ENCODE measurements at places on chromosomes 6 and 20.

DNA sequence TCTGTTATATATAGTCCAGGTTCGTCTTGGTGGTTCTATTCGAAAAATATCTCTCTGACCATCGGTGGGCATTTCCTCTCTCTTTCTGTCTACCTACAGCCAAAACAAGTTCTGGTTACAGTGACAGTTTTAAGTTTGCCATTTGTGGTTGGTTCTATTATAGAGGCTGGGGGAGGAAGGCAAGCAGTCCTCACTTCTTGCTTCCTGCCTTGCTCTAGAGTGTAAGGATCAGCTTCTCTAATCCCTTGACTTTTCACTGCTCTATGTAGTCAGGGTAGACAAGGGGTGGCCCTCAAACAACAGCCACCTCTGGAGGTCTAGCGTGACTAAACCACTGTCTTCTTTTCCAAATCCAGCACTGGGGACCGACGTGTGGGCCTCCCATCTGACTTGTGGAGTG, 16.1 kb downstream of the E2F3 start:
- no peak for DNase-seq

DNA sequence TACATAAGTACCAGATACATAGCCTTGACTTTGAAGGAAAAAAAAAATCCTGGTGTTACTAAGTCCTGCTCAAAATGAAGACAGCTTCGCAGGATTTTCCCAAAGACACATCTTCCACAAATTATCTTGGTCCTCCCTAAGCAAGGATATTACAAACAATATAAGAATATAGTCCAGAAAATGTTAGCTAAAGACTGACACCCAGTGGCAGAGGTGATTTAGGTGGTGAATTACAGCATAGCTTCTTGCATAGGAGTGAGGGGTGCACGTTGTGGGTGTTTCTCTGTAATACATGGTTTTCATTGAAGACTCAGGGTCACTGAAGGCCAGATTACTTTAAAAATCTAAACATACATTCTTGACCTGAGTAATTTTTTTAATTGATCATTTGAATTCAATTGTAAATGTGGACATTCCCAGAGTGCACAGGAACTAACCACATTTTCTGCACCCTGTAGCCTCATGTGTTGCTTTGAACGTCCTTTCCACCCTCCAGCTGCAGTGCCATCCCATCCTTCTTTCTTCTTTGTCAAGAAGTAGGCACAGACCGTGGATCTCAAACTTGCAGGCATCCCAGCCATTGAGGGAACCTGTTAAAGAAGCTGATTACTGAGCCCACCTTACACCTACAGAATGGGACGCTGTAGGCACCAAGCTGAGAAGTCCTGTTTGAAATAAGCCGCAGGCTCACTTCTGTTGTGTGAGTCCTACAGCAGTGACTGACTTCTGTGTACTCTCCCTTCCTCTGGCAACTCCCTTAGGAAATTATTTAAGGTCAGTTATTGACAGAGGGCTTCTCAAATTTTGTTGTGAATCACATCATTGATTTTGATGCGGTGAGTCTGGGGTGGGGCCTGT, 102.6 kb downstream of the PERP start:
- peak; percentile 32 for DNase-seq

- no peak for DNase-seq
Measured at GRCh38 chr6:135944120-135944519, 92.6 kb downstream of the PDE7B start.

GRCh38 chr20:58839474-58839874, 11.2 kb downstream of the GNAS-AS1 start:
- peak; percentile 7 for DNase-seq

DNA sequence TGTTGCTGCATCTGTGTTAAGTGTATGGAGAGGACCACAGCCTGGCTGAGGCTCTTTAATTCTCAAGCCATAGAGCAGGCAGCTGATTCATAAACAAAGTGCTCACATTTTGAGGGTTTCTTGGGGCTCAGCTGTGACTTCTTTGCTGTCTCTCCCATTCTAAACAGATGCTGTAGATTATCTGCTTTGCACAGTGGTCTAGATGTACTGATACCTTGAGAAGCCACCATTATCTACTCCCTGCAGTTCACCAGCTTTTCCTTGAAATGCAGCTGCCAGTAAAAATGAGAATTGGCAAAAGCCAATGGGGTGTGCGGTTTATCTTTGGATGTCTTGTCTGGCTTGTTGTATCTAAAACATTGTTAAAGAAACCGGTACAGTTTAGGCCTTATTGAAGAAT, 5.2 kb upstream of the CNR1 start:
- DNase-seq, result no peak

DNA sequence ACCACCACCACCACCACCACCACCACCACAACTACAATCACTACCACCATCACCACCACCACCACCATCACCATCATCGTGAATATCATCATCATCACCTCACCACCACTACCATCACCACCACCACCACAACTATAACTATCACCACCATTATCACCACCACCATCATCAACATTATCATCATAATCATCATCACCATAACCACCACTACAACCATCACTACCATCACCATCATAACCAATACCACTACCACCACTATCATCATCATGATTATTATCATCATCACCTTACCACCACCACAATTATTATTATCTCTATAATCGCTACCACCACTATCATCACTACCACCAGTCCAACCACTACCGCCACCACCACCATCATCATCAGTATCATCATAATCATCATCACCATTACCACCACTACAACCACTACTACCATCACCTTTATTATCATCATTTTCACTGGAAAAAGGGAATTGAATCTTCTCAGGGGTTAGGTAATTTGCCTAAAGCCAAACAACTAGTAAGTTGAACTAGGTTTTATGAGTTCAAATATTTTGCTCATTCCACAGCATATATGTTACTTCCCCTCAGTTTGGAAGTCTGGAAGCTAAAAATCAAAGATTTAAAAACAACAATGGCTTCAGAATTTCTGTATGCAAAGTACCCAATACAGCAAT, 8.3 kb downstream of the RIPOR2 start:
- DNase-seq, result no peak

- no peak for DNase-seq
Measured at GRCh38 chr20:2578475-2579192, 42.3 kb downstream of the TMC2 start.

- DNase-seq, result no peak
Measured at GRCh38 chr20:50848846-50849673, 54.2 kb downstream of the BCAS4 start.

All from HCT116 (cell line).